ENCODE measurements at places on chromosomes 2 and 18. TPM values are rescaled to one million over a fixed set of nuclear protein-coding genes. Genes with fewer than 3 reads are reported as not detected.

DNA sequence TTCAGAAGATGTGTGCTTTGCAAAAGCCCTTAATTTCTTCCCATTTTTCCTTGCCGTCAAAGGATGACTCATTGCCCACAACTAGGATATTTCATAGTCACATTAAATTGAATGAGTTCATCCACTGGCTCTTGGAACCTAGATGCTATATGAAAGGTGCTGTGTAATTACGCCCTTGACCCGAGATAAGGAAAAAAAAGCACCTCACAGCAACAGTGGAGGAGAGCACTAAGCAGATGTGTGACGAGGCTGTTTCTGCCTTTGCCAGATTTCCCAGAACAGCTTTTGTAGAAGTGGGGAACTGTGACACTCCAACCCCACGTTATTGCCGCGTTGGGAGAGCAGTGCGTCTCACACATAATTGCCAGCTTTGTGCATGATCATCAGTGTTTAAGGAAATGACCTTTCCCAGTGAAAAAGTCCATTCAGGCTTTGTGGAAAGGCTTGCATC is 33.3 kb upstream of the TMEM87B start:
- DNase-seq: no peak

- DNase-seq: no peak
These were observed 229.7 kb downstream of the EIPR1 start for GRCh38 chr2:3147651-3148530.

DNA sequence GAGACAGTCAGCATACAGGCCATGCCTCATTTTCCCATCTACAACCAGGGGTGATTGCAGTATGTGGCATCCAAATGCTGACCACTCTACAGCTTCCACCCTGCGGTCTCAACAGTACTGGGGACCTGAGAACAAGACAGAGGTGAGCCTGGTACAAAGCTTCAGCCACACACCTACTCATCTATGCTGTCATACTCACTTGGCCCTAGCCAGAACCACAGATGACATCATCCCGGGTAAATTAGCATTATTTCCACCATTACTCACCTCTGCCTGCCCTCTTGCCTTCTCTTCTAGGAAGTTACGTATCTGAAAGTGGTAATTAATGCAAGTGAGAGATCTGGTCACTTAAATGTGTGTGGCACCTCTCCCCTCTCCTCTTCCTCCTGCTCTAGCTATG is 208.2 kb upstream of the ARL4C start:
- no peak for DNase-seq

DNA sequence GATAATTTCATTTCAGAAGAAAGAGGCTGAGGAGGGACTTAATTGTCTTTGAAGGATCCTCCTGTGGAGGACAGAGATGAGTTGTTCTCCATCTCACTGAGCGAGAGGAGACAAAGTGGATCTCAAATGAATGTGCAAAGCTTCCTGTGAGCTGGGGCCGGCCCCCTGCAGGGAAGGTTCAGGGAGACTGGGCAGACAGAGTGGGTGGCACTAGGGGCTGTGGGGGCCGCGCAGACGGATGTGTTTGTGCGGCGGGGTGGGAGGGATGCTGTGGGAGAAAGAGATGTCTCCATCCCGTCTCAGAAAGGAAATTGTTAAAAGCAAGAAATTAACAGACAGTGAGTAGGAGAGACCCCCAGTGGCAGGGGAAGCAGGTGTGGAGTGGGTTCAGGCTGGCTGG is 29.1 kb downstream of the KLHL29 start:
- DNase-seq: no peak

DNA sequence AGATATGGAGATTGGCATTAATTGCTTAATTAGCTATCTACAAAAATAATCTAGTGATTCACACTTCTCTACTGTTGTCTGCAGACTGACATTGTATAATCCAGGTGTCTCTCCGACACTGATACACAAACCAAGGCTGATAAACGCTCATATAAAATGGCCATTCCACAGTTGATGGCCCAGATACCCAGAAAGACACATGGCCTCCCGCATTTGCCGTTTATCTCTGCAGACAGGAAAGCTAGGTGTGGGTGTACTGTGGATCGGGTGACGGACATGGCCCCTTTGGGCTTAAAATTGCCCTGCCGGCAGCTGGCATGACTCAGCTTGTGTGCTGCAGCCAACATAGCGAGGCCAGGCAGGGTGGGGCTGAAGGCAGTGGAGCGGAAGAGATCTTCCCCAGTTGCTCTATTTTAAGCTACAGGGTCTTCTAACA is 18.5 kb downstream of the PMAIP1 start:
- no peak for DNase-seq

DNA sequence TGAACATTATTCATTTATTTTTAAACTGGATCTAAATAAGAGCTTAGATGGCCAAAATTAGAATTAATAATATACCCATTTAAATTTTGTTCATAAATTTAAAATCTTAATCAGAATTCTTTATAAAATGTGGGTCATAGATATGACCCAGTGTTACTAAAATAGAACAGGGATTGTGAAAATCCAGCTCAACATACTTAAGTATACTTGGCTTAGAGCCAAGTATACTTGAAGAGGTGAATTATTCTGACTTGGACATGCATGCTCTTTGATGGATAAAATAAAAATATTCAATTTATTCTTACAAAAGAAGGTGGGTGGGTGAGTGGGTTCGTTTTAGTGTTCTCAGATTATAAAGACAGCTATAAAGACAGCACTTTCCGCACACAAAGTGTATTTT is 70.7 kb downstream of the SPOPL start:
- DNase-seq: no peak

GRCh38 chr2:227214622-227215041 is 50.2 kb downstream of the COL4A3 start:
- DNase-seq: no peak

- DNase-seq: no peak
These were observed 52.8 kb downstream of the SLC4A10 start for GRCh38 chr2:161676902-161677496.

GRCh38 chr2:15942711-15943345 is 2.5 kb downstream of the MYCN start:
- DNase-seq: no peak

GRCh38 chr2:205574001-205574400 is 108.3 kb upstream of the NRP2 start:
- DNase-seq: no peak

DNA sequence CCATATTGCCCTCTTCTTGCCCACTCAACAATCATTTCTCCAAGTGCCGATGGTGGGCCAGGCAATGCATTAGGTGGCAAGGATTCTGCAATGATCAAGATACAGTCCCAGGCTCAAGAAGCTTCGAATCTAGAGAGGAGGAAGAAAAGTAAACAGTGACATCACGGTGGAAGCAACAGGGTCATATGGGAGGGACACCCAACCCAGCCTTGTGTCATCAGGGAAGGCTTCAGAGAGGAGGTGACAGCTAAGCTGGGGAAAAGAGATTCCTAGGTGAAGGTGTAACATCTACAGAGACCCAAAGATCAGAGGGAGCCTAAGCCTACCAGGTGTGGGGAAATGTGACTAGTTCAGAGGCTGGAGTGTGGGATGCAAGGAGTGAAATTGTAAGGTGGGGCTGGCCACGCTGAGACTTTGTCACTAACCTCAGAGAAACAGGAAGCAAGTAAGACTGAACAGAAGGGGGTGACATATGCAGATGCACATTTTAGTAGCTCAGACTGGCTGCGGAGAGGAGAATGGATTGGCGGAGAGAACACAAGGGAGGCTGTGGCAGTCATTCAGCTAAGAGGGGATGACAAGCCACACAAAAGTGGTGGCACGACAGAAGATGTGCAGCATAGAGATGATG is 104.9 kb downstream of the ANKRD44 start:
- no peak for DNase-seq

- DNase-seq: no peak
These were observed 32.6 kb upstream of the NPC1 start for GRCh38 chr18:23618862-23619387.

DNA sequence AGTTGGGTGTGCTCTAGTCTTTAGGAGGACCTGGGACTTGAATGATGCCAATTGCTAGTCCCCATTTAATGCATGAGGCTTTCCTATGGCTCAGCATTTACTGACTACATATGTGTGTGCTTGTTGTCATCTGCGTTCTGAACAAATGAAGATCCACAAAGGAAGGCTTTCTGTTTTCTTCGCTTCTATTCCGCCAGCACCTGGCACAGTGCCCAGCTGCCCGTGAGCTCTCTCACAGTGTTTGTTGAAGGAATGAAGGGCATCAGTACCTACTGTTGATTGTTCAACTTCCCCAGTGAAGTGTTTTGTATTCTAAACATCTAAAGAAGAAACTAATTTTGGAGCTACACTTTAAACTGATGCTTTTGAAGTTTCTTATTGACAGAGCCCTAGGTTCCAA is 122.4 kb upstream of the LINC00305 start:
- peak; percentile 17 for DNase-seq

- no peak for DNase-seq
These were observed 4.2 kb downstream of the MEIS1 start for GRCh38 chr2:66438891-66439811.

GRCh38 chr18:647304-647703 is 10.1 kb upstream of the TYMS start:
- no peak for DNase-seq

DNA sequence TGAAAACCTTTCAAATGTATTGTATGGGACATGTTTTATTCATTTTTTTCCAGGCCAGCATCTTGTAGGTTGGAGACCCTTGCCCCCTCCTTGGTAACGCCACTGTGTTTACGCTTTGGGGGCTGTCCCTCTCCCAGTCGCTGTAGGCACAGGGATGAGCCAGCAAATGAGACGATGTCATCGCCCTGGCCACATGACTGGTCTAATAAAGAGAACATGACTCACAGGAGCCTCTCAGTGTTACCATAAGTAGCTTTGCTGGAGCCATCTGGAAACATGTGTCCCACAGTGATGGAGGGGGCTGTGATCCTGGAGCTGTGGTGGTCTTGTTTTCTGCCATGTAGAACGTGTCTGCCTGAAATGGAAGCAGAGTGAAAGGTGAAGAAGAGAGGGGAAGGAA is 78.9 kb downstream of the CD8B2 start:
- DNase-seq: peak; percentile 25

DNA sequence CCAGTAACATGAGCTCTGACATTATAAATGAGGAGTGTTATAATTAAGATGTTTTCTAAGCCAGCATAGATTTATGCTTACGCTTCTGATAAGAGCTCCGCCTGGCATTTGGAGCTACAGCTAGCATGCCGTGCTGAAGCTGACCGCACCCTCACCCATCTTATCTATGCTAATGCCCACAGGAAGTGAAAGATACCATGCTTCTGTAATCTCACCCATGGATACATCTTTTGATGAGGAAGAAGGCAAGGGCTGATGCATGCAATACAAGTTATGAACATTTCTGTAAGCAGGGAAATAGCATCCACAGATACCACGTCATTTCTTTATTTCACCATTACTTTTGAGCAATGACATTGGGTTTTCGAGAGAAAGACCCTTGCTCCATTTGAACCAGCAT is 82.3 kb downstream of the ARL4C start:
- no peak for DNase-seq

GRCh38 chr2:147374423-147374811 is 470.4 kb upstream of the ACVR2A start:
- no peak for DNase-seq

GRCh38 chr2:136990316-136990715 is 225.0 kb downstream of the THSD7B start:
- no peak for DNase-seq

DNA sequence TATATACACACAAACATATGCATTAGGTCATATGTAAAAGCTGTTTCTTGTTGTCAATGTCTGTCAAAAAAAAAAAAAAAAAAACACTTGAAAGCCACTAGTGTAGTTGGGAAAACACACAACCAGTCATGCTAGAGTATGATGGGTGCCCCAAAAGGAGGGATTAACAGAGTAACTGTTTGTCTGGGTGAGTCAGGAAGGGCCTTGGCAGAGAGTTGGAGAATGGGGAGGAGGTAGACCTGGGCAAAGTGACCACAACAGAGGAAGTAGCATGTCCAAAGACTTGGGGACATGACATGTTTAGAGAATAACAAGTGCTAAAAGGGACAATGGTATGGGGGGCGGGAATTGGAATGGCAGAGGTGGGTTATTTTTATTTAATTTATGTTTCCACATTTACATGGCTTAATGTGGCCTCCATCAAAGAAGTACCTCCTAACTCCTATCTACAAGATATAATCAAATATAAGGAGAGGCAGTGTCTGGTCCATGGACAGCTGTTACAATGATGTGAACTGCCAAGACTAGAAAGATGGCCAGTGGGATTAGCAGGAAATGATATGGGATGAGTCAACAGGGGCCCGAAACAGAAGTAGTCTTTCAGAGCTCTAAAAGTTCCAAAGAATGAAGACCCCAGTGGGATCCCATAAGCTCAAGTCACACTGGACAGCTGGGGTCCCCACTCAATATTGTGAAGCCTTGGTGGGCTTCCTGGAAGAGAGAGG is 99.9 kb upstream of the ZFP36L2 start:
- DNase-seq: no peak

GRCh38 chr18:11976315-11977152 is 4.8 kb upstream of the IMPA2 start:
- DNase-seq: no peak

DNA sequence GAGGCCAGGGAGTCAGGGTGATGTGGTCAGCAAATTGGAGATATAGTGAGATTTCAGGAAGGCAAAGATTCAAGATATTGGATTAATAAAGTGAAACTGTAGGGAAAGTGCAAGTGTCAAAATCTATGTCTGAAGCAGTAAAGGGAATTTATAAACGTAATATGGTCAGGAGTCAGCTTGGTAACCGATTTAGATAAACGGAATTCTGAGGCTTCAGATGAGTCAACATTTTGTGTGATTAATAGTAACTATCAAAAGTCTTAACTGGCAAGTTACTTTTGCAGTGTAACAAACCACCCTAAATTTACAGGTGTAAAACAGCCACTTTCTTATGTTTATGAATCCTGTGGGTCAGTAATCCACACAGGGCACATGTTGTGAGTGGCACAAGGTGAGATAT is 10.9 kb downstream of the MTX2 start:
- no peak for DNase-seq

DNA sequence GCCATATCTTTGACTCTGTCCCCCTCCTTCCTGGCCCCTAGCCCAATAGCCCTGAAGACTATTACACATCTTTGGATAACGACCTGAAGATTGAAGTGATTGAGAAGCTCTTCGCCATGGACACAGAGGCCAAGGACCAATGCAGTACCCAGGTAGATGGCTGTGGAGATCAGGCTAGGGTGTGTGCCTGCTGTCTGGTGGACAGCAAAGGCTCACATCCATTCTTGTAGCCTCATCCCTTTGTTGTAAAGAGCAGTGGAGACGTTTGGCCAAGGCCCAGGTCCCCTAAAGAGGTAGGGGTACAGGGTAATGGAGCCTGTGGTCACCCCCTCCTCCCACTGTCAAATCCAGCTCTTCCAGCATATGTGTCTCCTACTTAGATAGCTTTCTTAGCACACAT is 81.4 kb downstream of the EPAS1 start:
- DNase-seq: no peak

The ALLC gene
- 0.81 TPM for total RNA-seq

The SERPINB12 gene
- total RNA-seq: not detected

The MOCOS gene
- total RNA-seq: 7.5 TPM

The MAPRE3 gene
- 25.2 TPM for total RNA-seq

The EFEMP1 gene
- 45.2 TPM for total RNA-seq

The CPLX4 gene
- total RNA-seq: not detected

The MAP3K19 gene
- total RNA-seq: not detected

The CD8B2 gene
- 0.09 TPM for total RNA-seq
